Stimulated activated CD8-positive, alpha-beta memory T cell treated with anti-CD3 and anti-CD28 coated beads, Interleukin-7, amount 100 ng/mL, for 1 hour (primary cell): ENCODE measurements at places on chromosomes 3 and 15.

DNA sequence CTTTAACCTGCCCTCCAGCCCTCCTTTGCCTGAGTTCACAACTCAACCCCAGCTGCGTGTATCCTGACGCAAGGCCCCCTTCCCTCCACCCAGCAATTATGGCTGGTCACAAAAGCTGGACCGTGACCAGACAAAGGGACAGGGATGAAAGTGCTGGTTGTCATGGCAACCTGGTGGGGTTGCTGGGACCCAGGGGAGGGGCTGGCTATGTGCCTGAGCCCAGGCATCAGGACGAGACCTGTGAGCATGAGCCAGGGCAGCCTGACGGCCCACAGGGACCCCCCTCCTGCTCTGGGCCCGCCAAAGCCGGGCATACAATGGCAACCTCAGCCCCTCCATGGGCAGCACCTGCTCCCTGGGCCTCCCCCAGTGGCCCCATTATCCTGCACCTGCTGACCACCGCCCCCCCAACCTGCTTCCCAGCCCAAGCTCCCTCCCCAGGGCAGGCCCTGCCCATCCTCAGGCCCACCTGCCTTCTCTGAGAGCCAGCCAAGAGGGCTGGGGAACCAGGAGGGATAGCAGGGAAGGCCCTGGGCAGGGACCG, 4.5 kb upstream of the DNAH1 start:
- DNase-seq: no peak

GRCh38 chr3:135752851-135753250, 212.7 kb upstream of the PPP2R3A start:
- DNase-seq: no peak

DNA sequence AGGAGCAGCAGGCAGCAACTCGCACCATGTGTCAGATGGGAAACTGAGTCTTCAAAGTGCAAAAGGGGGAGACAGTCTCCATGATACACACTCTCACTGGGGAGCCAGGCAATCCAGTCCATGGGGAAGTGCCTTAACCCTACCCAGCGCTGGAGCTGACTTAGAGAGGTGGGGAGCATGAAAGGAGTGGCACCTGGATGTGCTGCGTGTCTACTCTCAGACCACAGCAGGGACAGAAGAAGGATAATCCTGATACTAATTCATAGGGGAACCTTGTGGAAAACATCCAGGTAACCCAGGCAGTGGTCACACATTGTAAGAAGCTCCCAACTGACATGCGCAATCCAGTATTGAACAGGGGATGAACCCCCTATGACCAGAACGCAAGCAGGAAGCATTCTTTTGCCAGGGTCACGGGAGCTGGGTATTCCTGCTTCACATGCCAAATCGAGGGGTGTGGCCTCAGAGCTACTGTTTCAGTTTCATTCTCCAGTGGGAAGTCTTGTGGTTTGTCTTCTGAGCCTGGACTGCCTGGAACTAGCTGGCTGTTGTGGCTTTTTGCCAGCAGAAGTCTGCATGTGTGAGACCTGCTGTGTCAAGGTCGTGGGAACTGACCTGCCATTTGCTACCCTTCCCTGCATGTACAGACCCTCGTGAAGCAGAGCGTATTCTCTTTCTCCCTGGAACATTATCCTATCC, 367.6 kb upstream of the NDN start:
- no peak for DNase-seq

DNA sequence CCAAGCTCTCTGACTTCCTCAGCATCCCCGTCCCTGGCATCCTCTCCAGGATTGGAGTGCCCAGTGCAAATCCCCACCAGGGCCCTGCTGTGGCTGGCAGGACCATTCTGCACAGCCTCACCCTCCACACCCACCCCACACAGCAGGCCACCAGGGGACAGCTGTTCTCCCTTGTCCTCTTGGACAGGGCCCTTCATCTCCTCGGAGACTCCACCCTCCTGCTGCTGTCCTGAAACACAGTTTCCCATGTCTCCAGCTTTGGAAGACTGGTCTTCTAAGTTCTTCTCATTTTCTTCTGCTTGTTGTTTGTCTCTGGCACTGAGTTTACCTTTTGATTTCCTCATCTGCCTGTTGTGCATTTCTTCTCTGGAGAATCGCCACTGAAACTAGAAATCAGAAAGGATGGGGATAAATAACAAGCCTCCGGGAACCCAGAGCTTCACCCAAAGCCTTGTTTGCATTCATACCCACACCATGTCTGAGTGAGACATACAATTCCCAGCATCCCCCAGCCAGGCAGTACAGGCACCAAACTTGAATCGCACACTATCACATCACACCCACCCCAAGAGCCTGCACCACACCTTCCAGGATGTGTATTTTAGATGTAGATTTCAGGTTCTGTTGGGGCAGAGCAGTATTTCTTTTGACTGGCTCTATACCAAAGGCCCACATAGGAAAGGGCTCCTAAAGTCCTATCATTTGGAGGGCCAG, 52.0 kb downstream of the OXNAD1 start:
- no peak for DNase-seq

DNA sequence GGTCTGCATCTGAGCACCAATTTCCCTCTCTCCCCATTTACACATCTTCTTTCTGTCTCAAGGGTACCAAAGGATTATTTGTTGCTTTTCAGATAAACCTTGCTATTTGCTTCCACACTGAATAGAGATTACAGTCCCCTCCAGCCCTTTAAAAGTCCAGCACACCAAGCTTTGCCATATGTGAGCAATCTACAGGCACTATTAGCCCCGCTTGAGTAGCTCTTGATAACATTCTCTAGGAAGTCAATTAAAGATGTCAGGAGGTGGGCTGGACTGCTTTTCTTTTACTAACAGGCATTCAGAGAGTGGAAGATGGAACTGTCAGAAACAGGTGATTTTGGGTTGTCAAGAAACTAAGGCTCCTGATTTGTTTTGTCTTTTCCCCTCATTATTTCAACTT, 417.0 kb downstream of the ROBO2 start:
- DNase-seq: no peak

DNA sequence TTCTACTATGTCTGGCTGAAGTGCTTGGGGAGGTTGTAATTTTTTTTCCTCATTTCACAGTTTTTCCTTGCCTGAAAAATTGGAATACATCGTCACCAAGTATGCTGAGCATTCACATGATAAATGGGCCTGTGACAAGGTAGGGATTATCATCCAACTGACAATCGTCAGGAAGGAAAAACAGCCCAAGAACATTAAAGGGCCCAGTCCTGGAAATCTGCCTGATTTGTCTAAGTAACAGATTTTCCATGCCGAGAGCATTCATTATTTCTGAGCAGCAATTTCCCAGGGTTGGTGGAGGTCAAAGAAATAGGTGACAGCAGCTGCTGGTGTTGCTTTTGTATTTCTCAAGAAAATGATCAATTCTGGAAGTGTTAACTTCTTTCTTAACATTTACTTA, 226.0 kb upstream of the CHRM5 start:
- DNase-seq: no peak

- peak; percentile 66 for DNase-seq
Measured at GRCh38 chr3:126982471-126983175, at the start of gene PLXNA1. Gene PLXNA1 (plus strand): TSS chr3:126983115. CDS start chr3:126988594, 5,479 bp downstream.

GRCh38 chr3:64642327-64643151, 45.3 kb downstream of the ADAMTS9 start:
- DNase-seq: no peak

DNA sequence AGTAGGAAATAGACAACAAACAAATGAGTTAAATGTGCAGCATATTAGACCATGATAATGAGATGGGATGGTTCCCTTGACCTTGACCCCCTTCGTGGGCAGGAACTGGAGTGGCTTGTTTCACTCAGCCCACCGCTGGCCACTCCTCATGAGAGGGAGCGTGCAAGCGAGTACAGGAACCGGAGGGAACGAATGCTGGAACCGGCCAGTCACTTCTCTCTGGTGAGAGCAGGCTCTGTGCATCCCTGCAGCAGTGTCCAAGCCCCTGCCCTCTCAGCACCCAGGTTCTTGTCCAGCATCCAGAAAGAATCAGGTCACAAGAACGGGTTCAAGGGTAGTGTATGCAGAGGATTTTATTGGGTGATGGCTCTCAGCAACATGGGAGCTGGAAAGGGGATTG, 17.2 kb upstream of the IREB2 start:
- no peak for DNase-seq

GRCh38 chr15:51709031-51709430, 27.7 kb downstream of the SCG3 start:
- no peak for DNase-seq

- no peak for DNase-seq
Measured at GRCh38 chr3:43758592-43759225, 68.0 kb downstream of the ABHD5 start.

- no peak for DNase-seq
Measured at GRCh38 chr15:39472621-39473297, 108.1 kb upstream of the THBS1 start.

DNA sequence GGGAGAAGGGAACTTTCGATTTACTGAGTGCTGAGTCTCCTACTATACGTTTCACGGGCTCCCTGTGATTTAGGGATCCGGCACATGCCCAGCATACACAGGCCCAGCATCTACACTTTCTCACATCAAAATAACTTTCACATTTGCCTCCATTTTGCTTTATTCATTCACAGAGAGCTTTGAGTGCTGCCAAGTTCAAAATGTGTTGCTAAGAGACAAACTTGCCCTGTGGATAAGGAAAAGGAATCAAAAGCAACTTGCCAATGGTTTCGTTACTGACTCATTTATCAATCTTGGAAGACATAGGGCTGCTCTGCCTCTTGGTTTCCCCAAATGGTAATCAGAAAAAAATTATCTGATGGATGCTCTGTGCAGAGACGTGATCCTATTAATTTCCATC, 86.3 kb upstream of the LRRN1 start:
- no peak for DNase-seq

GRCh38 chr3:42846685-42847522, 28.8 kb downstream of the CYP8B1 start:
- no peak for DNase-seq

- no peak for DNase-seq
Measured at GRCh38 chr3:4898454-4899313, 80.6 kb upstream of the BHLHE40 start.

GRCh38 chr3:50275141-50275995, 3.5 kb upstream of the LSMEM2 start:
- no peak for DNase-seq

DNA sequence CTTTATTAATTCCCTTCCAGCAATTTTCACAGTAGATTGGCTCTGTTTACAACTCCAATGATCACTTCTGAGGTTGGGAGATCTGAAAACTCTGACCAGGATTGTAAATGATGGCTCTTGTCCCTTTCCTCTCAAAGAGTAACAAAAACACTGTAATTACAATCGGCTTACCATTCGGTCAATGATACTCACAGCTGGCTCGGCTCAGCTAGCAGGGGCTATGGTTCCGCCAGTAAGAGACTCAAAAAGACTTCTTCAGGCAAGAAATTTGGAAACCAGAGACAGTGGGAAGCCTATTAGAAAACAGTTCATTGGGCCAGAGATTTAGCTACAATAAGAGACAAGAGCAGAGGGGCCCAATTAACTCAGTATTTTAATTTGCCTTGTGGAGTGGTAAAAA, 96.6 kb downstream of the LRRC3B start:
- DNase-seq: no peak

- peak; percentile 60 for DNase-seq
Measured at GRCh38 chr3:4983739-4984510, 4.7 kb downstream of the BHLHE40 start.

DNA sequence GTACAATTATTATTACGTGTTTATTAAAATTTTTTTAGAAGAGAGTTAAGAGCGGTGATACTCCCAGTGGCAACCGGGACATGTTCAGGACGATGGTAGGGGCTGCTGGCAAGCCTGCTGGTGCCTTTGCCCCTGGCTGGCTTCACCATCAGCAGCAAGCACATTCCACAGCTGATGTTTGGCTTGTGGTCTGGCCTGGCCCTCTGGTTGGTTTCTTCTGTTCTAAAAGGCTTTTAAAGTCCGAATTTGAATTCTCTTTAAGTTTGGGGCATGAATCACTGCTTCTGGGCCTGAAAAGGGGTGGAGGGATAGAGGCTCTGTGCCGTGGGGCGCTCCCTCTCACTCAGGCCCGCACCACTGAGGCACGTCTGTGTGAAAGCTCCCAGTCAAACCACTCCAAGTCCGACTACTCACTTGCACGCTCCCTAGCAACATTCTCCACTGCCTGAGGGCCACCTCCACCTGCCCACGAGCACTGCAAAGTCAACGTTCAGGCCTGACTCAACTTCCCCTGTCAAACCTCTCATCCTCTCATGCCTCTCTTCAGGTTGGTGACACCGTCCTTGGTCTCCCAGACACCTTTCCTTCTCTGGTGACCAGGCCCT, 10.1 kb downstream of the ITGA11 start:
- no peak for DNase-seq

DNA sequence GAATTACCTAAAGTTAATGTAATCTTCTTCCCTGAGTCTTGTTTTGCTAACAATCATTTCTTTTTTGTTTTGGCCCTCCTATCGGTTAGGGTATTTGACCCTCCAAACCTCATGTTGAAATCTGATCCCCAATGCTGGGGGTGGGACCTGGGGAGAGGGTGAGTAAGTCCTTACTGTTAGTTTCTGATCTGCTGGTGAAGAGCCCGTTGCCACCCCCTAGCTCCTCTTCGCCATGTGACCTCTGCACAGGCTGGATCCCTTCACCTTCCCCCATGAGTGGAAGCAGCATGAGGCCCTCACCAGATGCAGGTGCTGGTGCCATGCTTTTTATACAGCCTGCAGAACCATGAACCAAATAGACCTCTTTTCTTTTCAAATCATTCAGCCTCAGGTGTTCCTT, 62.8 kb upstream of the ADCY5 start:
- DNase-seq: no peak

DNA sequence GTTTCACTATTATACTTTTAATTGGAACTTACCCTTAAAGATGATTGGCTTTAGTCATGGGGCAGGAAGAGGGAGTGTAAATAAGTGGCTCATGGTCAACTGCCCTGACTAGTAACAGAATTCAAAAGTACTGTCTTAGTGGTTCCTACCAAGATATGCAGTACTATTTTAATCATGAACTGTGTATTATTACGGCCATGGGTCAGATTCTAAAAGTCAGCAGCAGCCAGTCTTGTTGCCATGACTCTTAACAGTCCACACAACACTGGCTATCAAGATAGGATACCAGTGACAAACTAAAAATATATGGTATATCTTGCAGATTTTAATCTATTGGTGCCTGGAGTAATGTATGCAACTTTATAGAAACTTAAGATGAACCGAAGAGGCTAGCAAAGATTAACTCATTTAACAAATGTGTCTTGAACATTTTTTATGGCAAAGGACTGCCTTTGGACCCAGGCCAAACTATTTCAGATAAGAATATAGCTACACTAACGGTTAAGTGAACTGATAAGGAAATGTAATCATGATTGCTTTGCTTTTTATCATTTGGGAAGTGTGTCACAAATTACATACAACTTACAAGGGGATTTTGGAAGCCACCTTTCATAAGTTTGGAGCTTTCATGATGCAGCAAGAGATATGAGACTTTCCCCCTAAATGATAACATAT, 163.7 kb downstream of the TCF12 start:
- no peak for DNase-seq

GRCh38 chr3:12138044-12138443, 20.7 kb downstream of the TIMP4 start:
- no peak for DNase-seq

- no peak for DNase-seq
Measured at GRCh38 chr3:51605938-51606337, 65.1 kb upstream of the TEX264 start.
